ENCODE measurements at places on chromosomes 3 and 15.

GRCh38 chr15:70763120-70763949 is at the start of gene UACA:
Gene UACA (minus strand): TSS chr15:70763558. CDS start chr15:70763407, 151 bp downstream.
- DNase-seq = peak; percentile 93

DNA sequence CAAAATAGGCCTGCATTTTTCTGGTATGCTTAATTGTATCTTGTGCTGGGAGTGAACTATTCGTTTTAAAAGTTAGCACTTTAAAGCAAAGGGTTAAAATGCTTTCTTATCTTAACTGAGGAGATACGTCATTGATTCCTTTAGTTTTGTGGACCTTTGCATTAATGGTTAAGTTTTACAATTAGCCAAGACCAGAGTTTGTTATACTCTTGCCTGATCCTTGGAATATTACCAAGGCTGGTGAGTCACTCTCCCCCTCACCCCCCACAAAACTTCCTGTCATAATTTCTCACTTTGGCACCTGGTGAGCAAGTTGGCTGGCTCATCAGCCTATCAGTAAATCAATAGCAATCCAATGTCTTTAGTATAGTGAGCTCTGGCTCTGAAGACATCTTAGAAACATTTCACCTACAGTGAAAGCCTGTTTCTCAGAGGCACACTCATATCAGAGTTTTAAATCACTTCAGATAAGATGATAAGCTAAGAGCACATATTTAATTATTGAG is 26.7 kb downstream of the SLC2A2 start:
- no peak for DNase-seq

- DNase-seq = no peak
These were observed 116.0 kb downstream of the P3H2 start for GRCh38 chr3:190004656-190005055.

DNA sequence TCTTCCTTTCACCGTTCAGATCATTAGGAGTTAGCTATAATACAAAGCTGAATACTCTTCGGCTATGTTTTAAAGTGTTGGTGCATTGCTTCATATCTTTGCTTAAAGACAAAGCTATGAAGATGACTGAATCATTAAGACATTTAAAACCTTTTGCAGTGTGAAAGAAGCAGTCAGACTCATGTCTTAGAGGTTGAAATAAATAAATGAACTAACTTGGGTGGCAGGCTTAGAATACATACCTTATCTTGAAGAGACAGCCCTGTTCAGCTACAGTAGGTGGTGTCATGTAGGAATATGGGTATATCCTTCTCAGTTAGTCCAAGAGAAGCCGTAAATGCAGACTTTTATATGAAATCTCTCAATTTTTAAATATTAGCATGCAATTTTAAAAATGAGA is 63.4 kb downstream of the OPA1 start:
- no peak for DNase-seq

- no peak for DNase-seq
These were observed 76.2 kb downstream of the PRICKLE2 start for GRCh38 chr3:64148955-64149653.

GRCh38 chr3:169955406-169955805 is 11.2 kb upstream of the SEC62 start:
- no peak for DNase-seq

GRCh38 chr3:156547637-156548036 is 7.3 kb downstream of the SSR3 start:
- no peak for DNase-seq
